ENCODE measurements at places on chromosomes 7 and 10.

GRCh38 chr7:84490661-84491060 is 296.1 kb upstream of the SEMA3A start:
- no peak overlapping the region for H3K27ac ChIP-seq
- no peak for DNase-seq
- H3K4me3 ChIP-seq = no peak overlapping the region
- H3K4me1 ChIP-seq = no peaks in the 10 kb centered on the region

GRCh38 chr7:158966780-158967390 is 110.5 kb downstream of the DYNC2I1 start:
- H3K27ac ChIP-seq = no peak overlapping the region
- peaks cover 1% of the 10 kb centered on the region for H3K36me3 ChIP-seq
- DNase-seq = no peak
- no peak overlapping the region for H3K4me3 ChIP-seq
- peaks cover 24% of the 10 kb centered on the region for H3K27me3 ChIP-seq

DNA sequence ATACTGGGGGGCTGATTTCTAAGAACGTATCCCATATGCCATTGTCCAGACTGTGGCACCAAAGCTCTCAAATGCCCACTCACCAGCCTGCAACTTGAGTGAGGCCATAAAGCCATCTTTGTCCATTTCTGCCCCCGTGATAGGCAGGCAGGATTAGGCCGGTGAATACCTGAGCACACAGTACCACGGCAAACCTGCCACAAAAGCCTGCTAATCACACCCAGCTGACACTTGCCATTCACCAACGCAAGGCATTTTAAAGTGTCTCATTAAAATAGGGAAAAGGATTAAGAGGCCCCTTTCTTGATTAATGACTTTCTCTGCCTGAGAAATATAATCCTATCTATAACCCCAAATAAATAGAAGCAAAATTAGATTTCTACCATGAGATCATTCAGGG is 111.4 kb upstream of the NANOS1 start:
- H3K4me1 ChIP-seq = no peaks in the 10 kb centered on the region
- H3K27ac ChIP-seq = no peak overlapping the region
- no peaks in the 10 kb centered on the region for H3K36me3 ChIP-seq
- DNase-seq = no peak

GRCh38 chr7:128206747-128207500 is 34.2 kb upstream of the LEP start:
- no peaks in the 10 kb centered on the region for H3K36me3 ChIP-seq
- H3K4me1 ChIP-seq = peaks cover 12% of the 10 kb centered on the region
- DNase-seq = no peak
- peaks cover 40% of the 10 kb centered on the region for H3K27me3 ChIP-seq
- no peak overlapping the region for H3K4me3 ChIP-seq
